Stimulated activated CD4-positive, alpha-beta T cell treated with anti-CD3 and anti-CD28 coated beads, Interleukin-12 subunit alpha, Interleukin-12 subunit beta, amount 100 ng/mL, for 48 hours (primary cell): ENCODE measurements at places on chromosomes 5 and 9.

GRCh38 chr9:28378231-28378630 is 805.0 kb upstream of the C9orf72 start:
- no peak for DNase-seq

GRCh38 chr5:159785656-159786055 is 130.6 kb upstream of the ADRA1B start:
- DNase-seq = no peak

DNA sequence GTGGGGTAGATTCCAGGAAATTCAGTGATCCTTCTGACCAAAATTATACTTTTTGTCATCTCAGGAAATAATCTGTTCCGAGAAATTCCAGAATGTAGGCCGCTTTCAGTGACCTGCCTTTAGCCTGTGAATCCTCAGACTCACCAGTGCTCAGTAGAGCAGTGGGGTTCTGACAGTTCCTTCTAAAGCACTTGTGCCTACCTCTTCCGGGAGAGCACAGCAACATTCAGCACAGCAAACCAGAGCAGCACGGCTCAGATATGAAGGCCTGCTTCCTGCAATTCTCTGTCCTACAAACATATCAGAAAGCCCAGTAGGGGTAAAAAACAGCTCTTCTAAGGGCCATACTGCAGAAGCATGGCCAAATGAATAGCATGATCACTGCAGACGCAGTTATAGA is 15.0 kb downstream of the FANCC start:
- no peak for DNase-seq

DNA sequence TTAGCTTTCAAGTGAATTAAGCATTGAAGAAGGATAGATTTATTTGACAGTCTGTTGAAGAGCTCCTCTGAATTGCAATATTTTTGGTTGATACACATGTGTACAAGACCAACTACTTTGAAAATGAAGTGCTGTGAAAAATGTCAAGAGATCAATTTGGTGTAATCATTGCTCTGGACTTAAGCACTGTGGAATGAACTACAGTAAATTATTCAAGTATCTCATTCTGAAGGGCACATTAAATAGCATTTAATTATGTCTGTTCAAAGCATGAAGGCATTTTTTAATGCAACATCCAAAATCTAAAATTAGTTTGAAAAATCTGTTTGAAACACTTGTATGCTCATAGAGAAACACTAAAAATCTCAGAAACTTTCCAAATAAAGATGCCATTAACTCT is 107.5 kb downstream of the CDH18 start:
- no peak for DNase-seq

- DNase-seq = no peak
These were observed 8.8 kb upstream of the GLIPR2 start for GRCh38 chr9:36127652-36128244.
